AG10803 (cell line): ENCODE measurements at places on chromosomes 2 and 18.

GRCh38 chr2:204625135-204625534 lies 79.9 kb downstream of the PARD3B start:
- peak; percentile 26 for DNase-seq

DNA sequence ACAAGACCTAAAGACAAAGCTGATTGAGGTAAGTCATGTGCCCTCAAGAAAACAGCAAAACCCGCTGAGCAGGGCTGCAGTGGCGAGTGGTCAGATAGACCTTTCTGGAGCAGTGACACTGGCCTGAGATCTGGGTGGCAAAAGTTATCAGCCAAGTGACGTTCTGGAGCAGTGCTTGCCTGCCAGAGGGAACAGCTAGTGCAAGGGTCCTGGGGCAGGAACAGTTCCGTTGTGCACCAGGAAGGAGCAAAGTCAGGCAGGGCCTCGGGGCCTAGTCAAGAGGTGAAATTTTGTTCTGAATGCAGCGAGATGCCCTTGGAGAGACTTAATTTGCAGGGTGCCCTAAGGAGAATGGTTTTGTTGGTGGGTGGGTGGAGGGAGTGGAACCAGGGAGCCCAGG lies 67.0 kb downstream of the SH3BP4 start:
- DNase-seq = no peak

GRCh38 chr2:28193630-28194403 lies 198.8 kb upstream of the FOSL2 start:
- peak; percentile 13 for DNase-seq

DNA sequence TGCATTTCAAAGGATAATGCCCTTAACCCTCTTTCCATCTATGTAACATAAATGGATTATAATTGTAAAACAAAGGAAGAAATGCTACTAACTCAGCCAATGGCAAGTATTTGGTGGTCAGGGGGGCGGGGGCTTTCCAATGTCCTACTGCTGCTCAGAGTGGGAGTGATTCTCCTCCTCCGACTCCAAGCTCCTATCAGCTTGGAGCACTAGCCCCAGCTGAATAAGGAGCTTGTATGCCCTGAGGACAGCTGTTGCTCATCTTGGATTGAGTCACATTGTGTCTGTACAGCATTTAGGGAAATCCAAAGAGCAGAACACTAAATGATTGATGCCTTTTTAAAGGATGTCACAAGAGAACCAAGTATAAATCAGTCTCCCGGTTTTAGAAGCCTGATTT lies 105.6 kb upstream of the ZNF521 start:
- peak; percentile 32 for DNase-seq

DNA sequence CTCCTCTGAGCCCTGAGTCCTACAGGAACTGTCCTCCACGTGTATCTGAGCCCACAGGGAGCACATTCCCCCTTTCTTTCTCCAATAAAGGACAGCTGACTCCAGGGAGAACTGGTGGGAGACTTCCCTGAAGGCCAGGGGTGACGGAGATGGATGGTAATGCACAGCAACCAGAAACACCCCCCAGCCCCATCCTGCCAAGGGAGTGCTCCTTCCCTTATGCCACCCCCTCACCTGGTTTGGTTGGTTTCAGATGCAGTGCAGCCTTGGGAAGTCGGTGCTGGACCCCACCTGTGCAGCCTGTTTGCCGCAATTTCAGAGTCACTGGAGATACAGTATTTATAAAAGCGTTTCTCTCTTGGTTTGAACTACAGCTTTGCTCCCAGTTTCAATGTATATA lies 24.0 kb downstream of the GPR55 start:
- DNase-seq = no peak

DNA sequence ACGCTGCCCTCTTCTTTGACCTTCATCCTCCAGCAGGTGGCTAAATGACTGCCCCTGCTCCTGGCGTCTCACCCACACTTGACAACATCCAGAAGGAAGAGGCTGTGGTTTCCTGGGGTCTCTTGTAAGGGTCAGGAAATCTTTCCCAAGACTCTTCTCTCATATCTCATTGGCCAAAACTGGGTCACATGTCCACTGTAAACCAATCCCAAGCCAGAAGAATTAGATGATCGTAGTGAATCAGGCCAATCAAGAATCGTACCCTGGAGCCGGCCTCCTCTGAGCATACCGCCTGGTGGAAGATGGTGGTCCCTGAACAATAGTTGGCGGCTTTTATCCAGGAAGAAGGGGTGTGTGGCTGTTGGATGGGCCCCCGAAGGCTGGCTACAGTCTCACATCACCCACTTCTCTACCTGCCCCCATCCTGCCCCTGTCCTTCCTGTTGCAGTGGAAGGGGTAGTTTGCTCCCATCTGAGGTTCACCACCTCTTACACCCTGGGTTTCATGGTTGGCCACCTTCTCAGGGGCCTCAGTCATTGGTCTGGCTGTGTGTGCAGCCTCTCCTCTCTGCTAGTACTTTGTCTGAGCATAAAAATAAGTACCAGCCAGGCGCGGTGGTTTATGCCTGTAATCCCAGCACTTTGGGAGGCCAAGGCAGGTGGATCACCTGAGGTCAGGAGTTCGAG lies 3.8 kb downstream of the SAG start:
- DNase-seq = no peak

GRCh38 chr2:68366083-68366560 lies 1.0 kb downstream of the PLEK start:
- DNase-seq = no peak

DNA sequence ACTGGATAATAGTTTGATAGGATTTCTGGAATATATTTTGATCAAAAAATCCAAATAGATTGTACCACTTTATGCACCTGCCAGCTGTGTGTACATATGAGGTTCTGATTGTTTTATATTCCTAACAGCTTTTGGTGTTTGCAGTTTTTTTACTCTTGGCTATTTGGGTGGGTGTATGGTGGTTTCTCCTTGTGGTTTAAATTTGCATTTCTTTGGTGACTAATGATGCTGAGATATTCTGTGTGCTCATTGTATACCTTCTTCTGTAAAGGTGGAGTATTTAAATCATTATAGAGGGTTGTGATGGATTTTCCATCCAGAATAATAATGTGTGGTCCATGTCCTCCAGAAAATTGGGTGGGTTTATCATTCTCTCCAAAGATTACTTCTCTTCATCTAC lies 372.9 kb downstream of the THSD7B start:
- DNase-seq = no peak

GRCh38 chr2:194696690-194697089 lies 960.3 kb upstream of the SLC39A10 start:
- no peak for DNase-seq

DNA sequence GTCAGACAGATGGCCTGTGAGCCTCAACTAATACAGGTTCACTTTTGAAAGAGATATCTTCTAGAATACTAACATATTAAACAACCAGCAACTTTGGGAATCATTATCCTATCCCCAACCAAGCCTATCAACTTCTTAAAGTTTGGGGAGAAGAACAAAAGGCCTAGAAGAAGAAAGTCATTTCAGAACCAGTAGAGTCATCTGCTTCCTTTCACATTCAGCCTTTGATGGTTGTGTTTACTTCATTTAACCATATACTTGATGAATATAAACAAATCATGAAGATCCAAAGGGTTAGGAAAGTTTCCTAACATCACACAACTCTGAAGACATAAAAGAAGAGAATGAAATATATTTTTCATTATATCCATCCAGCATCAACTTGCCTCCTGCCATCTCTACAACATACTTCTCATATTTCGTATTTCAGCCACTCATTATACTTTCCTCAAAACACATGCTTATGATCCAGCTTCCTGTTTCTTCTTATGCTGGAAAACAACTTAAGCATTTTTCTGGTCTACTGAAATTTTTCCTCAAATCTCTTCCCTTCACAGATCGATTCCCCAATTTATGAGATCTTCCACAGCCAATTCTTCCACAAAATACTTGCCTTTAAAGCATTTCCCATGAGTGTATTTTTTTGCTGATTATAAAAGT lies 114.3 kb downstream of the CACNB4 start:
- no peak for DNase-seq

DNA sequence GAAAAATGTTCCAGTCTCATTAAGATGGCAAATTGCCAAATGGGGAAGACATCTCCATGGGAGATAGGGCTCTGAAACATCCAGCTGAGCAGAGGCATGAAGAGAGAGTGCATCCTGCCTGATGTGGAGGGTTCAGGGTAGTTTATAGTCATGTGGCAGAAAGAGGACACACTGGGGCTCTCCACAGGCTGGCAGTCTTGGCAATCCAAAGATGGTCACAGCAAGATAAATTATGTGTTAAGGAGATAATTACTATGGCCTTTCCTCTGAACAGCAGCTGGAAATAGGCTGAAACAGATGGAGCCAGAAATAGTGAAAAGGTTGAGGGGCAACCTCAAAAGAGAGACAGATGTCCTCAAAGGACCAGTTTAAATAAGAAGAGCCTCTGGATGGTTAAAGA lies 97.2 kb downstream of the DCC start:
- no peak for DNase-seq

- no peak for DNase-seq
Measured at GRCh38 chr2:26255759-26256384, 11.1 kb downstream of the HADHB start.
